ENCODE measurements at places on chromosomes 2 and 18.

- peak; percentile 88 for DNase-seq
Measured at GRCh38 chr2:31233741-31234682, at the start of gene EHD3. Gene EHD3, plus strand, starts transcription at chr2:31234152. Its CDS starts 470 bp downstream, at chr2:31234622.

- DNase-seq: no peak
Measured at GRCh38 chr18:68418881-68419280, 296.0 kb downstream of the TMX3 start.

GRCh38 chr2:20169796-20170703, 54.9 kb downstream of the SDC1 start:
- no peak for DNase-seq

- no peak for DNase-seq
Measured at GRCh38 chr2:213175673-213176247, 24.3 kb upstream of the IKZF2 start.

- DNase-seq: no peak
Measured at GRCh38 chr2:148167241-148167766, 146.4 kb downstream of the MBD5 start.

All from NCI-H1694 (cell line).